ENCODE measurements at places on chromosomes 2 and 18.

DNA sequence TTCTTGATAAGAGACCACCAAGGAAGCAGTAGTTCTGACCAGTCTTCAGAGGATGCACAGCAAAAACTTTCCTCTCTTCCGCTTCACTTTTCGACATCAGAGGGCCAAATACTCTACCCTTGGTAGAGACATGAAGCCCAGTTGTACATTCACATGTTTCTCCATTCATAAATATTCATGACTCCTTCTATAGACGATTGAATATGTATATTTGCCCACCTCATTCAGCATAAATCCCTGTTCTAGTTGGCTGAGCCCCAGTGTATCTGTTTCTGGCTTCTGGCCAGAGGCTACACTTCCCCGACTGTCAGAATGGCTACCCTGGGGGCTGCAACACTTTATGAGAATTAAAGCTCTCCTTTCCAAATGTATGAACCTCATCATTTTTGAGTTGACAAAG, 258.5 kb downstream of the ASXL3 start:
- no peak for DNase-seq

DNA sequence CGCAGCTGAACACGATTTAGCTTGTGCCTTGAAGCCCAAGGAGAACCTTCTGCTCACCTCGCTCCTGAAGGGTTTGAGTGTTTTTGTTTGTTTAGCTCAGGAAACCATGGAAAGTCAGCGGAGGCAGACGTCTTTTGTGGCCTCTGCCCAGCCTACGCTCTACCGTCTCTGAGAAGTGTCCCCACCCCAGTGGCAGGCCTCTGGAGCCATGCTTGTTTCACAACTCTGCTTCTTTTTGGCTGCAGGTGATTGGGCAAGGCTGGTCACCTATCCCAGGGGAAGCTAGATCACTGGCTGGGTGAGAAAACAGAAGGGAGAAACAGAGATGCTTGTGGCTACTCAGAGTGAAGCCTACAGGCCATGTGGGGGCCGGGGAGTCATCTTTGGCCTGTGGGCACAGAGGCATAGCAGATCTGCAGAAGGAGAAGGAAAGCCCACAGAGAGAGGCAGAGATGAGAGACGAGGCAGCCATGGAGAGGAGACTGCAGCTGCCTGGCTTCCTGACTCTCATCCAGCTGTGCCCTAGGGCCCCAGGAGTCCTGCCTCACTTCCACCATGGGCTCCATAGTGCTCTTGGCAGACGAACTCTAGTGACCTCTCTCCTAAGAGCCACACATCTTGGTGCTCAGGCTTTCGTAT, 50.1 kb downstream of the CIB4 start:
- no peak for DNase-seq

DNA sequence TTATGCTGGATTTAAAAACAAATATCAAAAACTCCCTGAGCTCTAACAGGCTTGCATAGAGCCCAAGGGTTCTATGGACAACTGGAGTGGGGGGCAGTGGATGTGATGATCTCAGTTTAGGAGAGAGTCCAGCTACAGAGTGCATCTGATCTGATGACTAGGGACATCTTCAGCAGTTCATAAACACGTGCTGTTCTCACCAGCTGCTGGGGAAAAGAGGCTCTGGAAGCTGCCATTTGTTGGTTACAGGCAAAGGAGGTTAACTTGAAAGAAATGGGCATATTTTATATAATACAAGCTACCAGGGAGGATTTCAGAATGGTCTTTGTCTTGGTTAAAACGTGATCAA, 36.0 kb upstream of the ZNF396 start:
- no peak for DNase-seq

- DNase-seq = no peak
Measured at GRCh38 chr2:224196810-224197209, 157.7 kb upstream of the SERPINE2 start.

DNA sequence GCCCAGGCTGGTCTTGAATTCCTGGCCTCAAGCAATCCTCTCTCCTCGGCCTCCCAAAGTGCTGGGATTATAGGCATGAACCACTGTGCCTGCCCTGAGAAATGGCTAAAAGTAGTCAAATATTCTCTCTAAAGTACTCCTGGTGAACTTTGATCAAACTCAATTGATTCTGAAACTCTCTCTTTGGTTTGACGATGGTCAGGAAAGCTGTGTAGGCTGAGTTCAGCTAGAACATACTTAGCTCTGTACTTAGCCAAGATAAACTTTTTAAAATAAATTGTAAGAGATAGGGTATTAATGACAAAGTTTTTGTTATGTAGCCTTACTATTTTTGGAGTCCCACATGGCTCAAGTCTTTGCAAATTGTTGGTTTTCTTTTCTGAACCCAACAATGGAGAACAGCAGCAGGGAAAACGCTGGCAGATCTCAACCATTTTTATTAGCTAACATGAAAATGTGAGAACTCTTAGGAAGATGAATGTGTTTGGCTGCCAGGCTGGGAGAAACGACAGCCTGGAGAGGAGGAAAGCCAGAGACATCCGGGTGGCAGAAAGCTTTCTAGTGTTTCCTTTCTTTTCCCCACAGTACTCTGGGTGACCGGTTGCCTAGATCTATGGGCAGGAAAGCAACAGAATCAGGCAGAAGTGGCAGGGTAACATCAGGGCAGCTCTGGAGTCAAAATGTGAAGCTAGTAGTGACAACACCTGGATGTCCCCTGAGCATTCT, 193.0 kb upstream of the LHCGR start:
- no peak for DNase-seq

DNA sequence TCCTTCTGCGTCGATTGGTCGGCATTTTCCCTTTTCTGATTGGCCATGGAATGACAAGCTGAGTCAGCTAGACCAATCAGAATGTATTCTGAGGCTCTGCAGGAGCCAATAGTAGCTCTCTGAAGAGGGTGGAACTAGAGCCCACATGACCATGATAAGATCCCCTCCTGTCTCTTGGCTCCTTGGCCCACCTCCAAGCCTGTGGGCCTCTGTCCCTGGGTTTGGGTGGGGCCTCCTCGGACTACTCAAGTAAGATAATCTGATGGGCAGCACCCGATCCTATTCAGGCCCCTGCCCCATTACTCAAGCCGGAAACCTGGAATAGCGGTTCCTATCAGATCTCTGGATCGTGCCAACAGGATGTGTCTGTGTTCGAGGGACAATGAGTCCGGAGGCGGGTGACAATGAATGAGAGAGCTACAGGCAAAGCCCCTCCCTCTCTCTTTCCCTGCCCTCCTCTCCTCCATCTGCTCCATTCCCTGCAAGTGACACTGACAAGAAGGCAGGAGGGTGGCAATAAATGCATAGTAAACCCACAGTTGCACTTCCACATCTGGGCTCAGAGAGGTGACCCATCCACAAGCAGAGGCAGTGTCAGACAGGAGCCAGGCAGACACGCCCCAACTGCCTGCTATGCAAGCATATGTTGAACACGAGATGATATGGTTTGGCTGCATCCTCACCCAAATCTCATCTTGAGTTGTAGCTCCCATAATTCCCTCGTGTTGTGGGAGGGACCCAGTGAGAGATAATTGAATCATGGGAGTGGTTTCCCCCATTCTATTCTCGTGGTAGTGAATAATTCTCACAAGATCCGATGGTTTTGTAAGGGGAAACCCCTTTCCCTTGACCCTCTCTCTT, 114.7 kb downstream of the TNS1 start:
- DNase-seq = no peak

GRCh38 chr18:8937160-8938094, 165.1 kb upstream of the NDUFV2 start:
- DNase-seq = no peak

GRCh38 chr18:30415903-30416302, 626.6 kb downstream of the DSC3 start:
- no peak for DNase-seq

DNA sequence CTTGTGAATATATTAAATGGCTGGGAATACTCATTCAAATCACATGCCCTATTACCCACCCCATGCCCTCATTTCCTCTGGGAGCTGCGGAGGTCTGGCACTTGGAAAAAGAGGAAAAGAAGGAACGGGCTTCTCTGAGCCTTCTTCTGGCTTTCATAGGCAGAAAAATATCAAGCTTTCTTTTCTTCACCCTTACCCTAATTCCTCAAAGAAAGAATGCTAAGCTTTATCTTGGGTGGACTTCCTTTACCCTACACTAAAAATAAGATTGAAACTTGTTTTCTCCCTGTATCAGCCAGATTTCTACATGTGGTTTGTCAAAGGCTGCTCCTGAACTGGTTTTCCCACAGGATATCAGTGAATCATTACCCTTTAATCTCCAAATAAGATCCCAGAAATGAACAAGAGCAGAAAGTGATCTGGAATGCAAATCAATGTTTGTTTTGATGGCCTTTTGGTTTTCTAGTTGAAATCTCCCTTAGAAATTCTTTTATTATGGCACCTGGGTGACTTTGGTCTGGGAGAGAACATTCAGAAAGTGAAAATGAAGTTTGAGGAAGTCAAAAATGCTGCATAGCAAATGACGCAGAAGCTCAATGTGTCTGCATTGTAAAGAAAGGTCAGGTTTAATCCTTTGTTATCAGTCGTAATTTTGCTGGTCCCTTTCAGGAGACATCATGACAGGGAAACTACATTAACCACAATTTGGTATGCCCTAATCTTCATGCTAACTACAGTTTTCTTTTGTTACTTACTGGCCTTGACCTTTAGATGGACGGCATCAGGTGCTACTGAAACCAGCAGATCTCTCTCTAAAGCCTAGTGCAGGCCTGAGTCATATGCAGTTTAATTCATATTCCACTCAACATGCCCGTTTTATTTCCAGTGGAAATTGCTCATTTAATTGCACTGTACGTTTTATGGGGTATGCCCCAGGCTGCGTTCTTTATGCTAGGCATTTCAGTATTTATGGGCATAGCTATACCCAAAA, 46.6 kb upstream of the HNRNPA3 start:
- no peak for DNase-seq

DNA sequence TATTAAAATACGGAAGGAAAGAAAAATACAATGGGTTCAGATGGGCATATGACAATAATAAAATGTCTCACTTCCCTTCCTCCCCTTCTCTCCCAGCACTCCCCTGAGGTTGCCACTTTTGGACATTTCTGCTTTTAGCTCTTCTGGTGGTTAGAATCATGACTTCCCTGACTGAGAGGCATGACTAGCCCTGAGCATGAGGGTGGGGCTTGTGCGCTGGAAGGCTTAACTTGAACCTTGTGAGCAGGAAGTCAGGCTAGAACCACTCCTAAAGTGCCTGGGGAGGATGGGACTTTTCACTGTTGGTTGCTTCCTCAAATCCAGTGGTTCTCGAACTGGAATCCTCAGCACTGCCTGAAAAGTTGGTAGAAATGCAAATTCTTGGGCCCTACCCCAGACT, 19.7 kb upstream of the ARHGAP25 start:
- DNase-seq = no peak

GRCh38 chr2:8241317-8241716, 440.5 kb upstream of the ID2 start:
- DNase-seq = no peak

DNA sequence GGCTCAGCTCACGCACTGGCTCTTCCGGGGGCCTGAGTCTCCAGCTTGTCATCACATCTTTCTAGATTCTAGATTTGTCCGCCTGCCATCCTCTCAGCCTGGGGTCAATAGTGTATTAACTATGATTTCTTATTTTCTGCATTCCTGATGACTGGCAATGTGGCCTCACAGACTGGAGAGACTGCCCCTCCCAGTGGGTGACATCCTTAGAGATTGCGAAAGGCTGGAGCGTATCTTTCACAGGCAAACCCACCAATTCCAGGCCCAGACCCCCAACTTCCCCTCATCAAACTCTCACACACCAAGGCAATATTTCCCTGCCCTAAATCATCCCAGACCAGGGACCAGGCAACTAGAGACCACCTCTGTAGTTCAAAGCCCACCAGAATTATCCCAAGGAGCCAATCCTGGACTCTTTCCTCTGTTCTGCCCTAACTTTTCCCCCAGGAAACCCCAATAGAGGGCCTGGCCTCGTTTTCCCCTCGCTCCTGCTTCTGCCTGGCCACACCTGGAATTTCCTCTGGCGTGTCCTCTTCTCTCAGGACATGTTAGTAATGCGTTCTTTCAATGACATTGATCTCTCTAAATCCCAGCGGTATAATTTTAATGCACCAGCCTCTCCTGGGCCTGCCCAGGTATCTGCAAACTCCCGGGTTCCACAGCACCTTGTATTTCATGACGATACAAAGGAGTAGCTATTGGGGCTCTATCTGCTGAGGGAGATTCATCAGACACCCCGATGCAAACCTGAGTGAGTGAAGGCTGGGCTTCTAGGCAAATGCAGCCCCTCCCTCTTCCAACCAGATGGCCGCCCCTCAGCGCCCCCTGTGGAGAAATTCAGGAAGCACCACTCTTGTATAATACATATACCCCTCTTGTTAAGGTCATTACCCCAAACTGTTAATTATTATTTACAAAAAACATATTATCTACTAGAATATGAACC, 2.4 kb upstream of the KCNF1 start:
- peak; percentile 79 for DNase-seq

DNA sequence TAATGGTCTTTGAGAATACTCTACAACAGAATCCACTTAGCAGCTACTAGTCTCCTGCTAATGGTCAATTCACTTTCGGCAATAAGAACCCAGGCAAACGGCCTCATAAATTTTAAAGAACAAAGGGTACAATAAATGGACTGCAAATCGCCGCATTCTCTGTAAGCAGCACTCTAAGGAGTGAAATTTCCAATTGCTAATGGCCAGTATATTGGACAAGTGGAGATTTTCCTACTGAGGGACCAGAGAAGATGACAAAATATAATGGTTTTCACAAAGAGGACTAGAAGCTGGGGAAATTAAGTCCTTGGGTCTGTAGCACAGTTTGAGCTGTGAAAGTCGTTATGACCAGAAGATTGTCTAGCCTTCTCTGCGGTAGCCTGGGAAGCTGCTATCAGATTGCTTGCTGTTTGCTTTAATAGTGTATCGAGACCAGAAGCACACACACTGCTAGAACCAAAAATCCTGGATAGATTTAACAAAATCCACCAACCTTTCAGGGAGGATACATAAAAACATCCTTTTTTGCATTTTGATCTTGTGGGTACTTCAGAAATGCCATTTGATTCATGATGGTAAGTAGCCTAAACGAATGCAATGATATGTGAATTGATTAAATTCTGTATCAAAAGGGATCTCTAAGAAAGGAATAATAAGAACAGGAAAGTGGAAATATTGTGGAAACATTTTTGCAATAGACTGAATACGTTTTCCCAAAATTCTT, 53.6 kb upstream of the ATP8B1 start:
- no peak for DNase-seq

GRCh38 chr2:28102455-28102874, 211.9 kb downstream of the BABAM2 start:
- no peak for DNase-seq

DNA sequence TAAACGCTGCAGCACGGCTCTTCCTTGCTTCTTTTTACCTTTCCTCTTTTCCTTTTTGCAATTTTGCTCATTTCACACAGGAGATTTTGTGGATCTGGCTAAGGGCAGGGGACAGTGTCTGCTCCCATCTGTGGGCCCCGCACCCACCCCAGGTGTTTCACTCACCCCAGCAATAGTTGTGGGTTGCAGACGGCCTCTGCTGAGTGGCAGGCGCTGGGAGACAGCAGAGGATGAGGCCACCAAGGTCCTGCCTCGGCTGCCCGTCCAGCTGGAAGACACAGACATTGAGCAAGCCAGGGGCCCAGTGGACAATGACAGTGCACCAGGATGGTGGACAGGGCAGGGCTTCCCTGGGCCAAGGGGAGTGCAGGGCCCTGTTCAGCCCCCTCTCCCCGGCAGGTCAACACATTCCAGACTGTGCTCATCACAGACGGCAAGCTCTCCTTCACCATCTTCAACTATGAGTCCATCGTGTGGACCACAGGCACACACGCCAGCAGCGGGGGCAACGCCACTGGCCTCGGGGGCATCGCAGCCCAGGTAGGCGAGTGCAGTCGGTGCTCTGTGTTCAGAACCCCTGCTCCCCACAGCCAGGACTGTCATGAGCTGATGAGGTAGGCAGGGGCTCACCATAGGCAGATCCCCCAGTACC, 35.0 kb downstream of the SNED1 start:
- no peak for DNase-seq
